Kidney epithelial cell (primary cell): ENCODE measurements at places on chromosomes 4 and X. TPM values are rescaled to one million over a fixed set of nuclear protein-coding genes. Genes with fewer than 3 reads are reported as not detected.

Gene MAGEH1
- total RNA-seq, result 18.0 and 22.5 TPM in 2 replicates

Gene SLITRK2
- total RNA-seq, result 0.07 and 0.08 TPM in 2 replicates

- peak; percentile 56 for DNase-seq
Measured at GRCh38 chr4:83852085-83852451, 316.2 kb downstream of the GPAT3 start.

DNA sequence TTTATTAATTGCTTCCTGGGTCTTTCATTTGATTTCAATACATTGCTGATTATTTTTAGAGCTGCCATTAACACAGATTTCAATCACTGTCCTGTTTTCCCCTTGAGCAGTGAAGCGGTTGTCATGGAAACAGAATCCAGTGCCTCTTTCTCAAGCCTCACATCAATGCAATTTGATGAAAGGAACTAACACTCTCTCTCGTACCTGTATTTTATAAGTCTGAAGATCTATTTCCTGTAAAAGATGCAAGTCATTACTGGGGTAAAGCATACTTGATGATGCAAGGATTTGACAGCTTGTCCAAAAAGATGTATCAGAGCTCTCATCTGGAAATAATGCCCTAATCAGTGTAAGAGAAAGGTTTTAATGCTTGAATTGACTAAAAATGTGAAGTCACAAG is 17.9 kb upstream of the GASK1B start:
- no peak for DNase-seq

DNA sequence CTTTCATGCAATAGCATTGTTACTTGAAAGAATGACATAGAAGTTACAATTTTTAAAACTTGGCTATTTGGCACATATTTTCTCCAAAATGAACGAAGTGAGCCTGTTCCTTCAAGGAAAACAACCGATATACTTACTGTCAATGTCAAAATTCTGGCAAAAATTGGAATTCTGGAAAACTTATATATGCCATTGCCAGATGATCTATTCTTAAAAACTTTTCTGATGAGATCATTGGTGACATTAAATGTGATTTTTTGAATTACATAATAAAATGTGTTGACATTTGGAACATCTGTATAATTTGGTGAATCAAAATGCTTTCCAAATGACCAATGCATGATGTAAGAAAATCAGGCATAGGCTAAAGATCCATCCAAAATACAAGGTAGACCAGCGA is 209.0 kb downstream of the SCFD2 start:
- no peak for DNase-seq

GRCh38 chr4:146112389-146112788 is 63.1 kb upstream of the LSM6 start:
- no peak for DNase-seq

DNA sequence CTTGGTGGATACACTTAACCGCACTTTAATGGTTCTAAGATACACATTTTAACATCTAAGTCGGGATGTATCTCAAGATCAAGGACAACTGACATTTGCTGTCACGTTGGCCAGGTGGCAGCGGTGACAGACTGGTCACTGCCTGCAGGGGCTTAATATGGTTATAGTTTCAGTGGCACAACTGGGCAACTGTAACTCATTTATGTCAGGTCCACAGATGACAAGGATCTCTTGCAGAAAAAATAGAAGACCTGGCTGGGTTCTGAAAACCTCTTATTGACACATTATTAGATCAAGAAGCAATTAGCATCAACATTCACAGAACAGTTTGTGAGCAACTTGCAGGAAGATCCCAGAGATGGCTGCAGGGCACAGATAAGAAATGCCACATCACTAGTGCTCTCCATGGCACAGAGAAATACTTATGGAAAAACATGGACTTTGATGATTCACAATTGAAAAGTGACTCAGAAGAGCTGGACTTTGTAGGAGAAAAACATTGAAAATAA is 99.6 kb upstream of the SORBS2 start:
- no peak for DNase-seq

GRCh38 chr4:80237992-80238391 is 28.5 kb upstream of the FGF5 start:
- peak; percentile 37 for DNase-seq

GRCh38 chr4:141462361-141462760 is 174.0 kb upstream of the IL15 start:
- DNase-seq, result no peak

- no peak for DNase-seq
Measured at GRCh38 chr4:69038582-69038981, 57.7 kb upstream of the UGT2B7 start.

Gene NKAP
- total RNA-seq, result 4.9 and 6.1 TPM in 2 replicates

DNA sequence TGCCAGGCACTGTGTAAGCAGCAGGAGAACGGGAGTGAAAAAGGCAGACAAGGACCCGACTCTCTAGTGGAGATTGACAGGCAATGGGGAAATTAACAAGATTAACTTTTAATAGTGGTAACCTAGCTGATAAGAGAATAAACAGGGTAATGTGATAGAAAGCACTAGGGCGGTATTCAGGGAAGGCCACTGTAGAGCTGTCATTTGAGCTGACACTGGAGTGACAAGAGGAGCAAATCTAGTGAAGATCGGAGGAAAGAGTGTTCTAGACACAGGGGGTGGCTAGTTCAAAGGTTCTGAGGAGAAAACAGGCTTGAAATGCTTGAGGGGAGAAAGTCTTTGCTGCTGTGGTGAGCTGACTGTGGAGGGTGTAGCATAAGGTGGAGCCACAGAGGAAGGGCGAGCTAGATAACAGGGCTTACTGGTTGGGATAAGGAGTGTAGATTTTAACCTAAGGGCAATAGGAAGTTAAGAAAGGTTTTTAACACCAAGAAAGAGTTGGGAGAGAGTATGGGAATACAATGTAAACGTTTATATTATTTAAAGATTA is 122.8 kb downstream of the SLC10A7 start:
- DNase-seq, result no peak

GRCh38 chr4:156705311-156705710 is 266.3 kb downstream of the PDGFC start:
- no peak for DNase-seq

DNA sequence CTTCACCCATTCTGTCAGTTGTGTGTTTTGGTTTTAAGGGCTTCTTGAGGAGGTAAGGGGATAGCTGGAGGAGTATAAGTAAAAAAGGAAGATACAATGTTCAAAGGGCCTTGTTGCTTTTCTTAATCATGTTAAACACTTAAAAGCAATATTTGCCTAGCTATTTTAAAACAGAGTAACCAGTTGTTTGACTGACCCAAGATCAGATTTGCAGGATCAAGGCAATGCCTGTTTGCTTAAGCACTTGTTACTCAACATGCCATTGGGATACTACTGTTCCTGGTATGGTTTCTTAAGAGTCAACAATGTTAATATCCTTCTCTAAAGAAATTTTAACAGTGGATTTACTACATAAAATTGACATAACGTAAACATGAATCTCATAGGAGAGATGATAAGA is 2.6 kb downstream of the DCLK2 start:
- DNase-seq, result no peak

DNA sequence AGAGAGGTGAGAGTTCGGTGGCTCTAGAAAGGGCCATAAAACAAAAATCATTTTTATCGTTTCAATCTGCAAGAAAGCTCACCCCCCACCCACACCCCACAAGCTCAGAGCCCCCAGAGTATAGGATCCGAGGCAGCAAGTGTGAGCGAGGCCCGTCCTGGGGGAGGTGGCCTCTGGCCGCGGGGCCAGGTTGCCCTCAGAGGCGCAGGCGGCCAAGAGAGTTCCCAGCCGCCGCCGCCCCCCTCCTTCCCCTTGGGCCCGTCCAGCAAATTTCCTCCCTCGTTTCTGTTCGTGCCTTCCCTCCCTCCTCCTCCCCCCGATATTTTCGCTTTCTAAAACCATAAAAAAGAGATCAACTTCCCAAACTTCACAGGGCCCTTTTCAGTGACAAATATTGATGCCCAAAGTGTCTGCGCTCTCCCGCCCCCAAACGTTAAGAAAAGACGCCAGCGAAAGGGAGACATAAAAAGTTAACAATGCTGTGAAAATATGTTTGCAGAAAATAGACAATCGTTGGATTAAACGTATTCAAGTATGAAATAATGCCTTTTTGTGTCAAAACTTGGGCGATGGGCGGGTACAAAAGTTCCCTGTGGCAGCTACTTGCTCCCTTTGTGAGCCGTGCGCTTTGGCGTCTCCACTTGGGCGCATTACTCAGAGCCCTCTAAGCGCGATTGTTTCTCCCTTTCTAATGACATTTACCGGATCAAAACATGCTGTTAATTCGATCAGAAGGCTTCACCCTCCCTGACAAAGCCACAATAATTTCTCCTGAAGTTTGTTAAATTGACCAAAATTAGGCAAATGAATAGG is 1.1 kb upstream of the HELT start:
- no peak for DNase-seq

DNA sequence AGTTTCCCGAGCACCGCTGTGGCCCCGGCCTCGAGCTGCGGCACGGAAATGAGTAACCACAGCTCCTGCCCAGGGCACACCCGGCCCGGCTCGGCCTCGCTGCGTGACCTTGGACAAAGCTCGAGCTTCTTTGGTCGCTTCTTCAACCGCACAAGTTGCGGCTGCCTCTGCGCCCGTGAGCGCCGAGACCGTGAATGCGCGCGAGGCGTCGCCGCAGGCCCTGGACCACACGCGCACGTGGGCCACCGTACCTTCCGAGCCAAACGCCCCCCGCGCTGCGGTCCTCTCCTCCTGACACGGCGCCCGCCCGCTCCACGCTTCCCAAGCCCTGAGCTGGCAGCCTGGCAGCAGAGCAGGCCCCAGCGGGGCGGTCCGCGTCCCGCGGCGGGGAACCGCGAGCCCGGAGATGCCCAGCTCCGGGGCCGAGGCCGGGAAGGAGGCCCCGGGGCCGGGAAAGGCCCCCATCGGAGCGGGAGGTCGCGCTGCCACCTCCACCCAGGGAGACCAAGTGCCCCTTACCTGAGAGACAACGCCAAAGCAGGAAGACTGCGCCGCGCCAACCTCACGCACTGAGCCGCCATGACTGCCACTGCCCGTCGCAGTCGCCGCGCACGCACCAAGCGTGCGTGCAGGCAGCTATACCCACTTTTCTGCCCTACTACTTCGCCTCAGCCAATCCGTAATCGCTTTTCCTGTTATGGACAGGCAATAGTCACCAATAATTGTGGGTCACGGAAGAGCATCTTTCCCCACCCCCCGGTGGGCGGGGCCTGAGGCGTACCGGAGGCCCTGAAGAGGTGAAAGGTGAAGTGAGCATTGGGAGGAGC is at the start of gene GRPEL1:
TSS of gene GRPEL1 (minus strand) at position 613 of the 827 bp plus-strand sequence. CDS start at position 581, 32 bp downstream.
- DNase-seq, result peak; percentile 94

Gene GDI1
- 113 and 121 TPM in 2 replicates for total RNA-seq

GRCh38 chr4:8911316-8912088 is 39.9 kb upstream of the HMX1 start:
- DNase-seq, result no peak

DNA sequence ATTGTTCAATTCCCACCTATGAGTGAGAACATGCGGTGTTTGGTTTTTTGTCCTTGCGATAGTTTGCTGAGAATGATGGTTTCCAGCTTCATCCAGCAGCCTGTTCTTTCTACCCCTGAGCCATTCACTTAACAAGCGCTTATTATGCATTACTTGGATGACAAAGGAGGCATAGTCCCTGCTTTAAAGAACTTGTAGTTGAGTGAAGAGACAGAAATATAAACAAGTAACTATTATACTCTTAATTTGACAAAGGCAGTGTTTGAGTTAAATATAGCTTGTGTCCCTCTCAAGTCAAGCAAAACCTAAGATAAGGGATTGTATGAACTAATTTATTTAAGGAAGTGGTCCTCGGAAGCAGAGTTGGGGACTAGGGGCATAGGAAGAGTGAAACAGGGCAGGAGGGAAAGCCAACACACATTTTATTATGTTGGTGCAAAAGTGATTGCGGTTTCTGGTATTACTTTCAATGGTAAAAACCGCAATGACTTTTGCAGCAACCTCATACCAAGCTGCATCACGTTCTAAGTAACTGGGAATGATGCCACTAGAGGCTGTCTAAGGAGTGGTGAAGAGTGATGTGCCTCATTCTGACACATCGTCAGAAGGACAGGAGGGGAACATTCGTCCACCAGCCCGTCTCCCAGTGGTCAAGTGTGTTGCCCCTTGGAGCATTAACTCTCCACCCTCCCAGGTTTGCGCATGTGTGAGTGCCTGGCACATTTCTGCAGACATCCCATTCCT is 41.8 kb downstream of the QDPR start:
- DNase-seq, result no peak

Gene RAI2
- 3.2 and 3.6 TPM in 2 replicates for total RNA-seq

DNA sequence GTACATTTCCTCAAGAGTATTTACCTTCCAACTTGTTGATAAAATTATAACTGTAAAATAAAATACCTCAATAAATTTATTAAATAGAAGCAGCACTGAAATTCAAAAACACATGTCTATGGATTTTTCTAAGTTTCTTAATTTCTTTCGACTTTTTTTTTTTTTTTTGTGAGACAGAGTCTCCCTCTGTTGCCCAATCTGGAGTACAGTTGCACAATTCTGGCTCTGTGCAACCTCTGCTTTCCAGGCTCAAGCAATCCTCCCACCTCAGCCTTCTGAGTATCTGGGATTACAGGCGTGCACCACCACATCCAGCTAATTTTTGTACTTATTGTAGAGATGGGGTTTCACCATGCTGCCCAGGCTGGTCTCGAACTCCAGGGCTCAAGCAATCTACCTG is 79.8 kb downstream of the IQCM start:
- no peak for DNase-seq

- DNase-seq, result no peak
Measured at GRCh38 chrX:119067023-119067739, 5.6 kb upstream of the CT47C1 start.

Gene PPP1R2C
- total RNA-seq, result not detected in 2 replicates

Gene GRIA3
- total RNA-seq, result 0.96 and 1.4 TPM in 2 replicates

Gene USP9X
- total RNA-seq, result 53.7 and 56.3 TPM in 2 replicates

DNA sequence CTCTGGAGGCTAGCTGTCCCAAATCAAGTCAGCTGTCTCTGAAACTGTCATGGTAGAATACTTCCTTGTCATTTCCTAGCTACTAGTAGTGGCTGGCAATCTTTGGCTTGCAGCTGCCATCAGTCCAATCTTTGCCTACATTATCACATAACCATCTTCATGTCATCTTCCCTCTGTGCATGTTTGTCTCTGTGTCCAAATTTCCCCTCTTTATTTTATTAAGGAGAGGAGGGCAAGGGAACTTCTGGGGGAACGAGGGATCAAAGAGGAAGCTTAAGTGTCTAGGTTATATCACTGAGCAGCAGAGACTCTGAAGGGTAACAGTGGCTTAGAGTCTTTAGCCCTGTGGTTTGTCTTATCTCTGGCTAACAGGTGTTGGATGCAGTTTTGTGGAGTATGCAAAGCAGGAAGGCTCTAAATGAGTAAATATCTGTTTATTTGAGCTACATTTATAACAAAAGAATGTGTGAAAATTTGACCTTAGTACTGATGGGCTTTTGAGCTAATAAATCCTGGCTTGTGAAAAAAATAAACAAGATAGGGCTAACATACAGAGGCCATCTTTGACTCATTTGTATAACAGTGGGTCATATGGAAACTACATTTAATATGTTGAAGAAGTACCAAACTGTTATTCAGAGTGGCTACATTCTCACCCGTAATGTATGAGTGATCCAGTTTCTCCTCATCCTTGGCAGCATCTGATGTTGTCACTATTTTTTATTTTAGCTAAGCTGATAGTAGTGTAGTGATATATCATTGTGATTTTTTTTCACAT is 49.4 kb upstream of the ENOX2 start:
- no peak for DNase-seq

Gene FABP2
- total RNA-seq, result not detected in 2 replicates

GRCh38 chr4:4356106-4357041 is 30.5 kb upstream of the NSG1 start:
- no peak for DNase-seq
